Cardiac muscle cell (in vitro differentiated cells and primary cell): ENCODE measurements at places on chromosomes 2 and 18. TPM values are rescaled to one million over a fixed set of nuclear protein-coding genes. Genes with fewer than 3 reads are reported as not detected.

Gene CDH2
- polyA plus RNA-seq: 324 and 381 TPM in 2 replicates

- no peak for DNase-seq
Measured at GRCh38 chr18:67997496-67997895, 481.0 kb upstream of the DSEL start.

GRCh38 chr2:134307334-134307733, 53.5 kb downstream of the MGAT5 start:
- no peak for DNase-seq

- no peak for DNase-seq
Measured at GRCh38 chr18:12008181-12008767, 27.0 kb downstream of the IMPA2 start.

- peak; percentile 49 for DNase-seq
Measured at GRCh38 chr2:110173523-110173922, 31.3 kb downstream of the NPHP1 start.

DNA sequence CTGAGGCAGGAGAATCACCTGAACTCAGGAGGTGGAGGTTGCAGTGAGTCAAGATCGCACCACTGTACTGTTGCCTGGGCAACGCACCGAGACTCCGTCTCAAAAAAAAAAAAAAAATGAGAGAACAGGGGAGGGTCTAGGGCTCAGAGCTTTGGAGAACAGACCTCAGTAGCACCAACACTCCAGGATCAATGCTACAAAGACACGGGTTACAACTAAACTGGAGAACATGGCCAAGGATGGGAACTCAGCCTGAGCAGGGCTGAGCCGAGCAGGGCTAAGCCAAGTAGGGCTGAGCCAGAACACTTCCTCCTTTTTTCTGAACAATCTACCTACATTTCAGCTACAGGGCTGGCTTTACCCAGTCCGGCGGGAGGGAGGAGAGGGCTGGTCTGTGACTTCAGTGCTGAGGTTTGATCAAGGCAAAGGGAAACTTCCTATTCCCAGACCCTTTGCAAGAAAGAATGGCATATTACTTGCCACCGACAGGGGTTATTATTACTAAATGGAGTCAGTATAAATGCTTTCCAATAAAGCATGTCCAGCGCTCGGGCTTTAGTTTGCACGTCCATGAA, 2.9 kb upstream of the CASP8 start:
- DNase-seq: no peak

Gene RAX
- polyA plus RNA-seq: 0.12 and 0.21 TPM in 2 replicates

Gene OXER1
- polyA plus RNA-seq: 0.12 and 0.15 TPM in 2 replicates

- no peak for DNase-seq
Measured at GRCh38 chr2:28544036-28544346, 48.1 kb downstream of the PLB1 start.

Gene SCYGR2
- not detected in 2 replicates for polyA plus RNA-seq

GRCh38 chr18:13647761-13648160, 78.6 kb downstream of the FAM210A start:
- no peak for DNase-seq

DNA sequence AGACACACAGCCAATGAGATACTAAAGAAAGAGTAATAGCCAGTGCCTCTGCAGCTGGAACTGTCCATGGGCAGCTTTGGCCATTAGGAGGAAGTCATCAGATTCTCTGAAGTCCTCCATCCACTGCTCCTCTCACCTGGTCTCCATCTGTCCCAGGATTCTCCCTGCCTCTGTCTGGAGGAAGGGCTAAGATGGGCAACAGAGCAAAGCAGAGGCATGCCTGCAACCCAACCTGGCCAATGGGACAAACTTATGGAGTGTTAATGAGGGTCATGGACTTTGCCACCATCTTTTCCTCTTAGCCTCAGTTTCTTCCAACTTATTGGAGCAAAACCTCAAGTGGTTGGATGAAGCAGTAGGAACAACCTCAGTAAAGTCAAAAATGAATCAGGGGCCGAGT, 91.5 kb upstream of the SIX3 start:
- DNase-seq: no peak

Gene FBXO48
- polyA plus RNA-seq: 0.50 and 1.3 TPM in 2 replicates

Gene SLC38A11
- not detected in 2 replicates for polyA plus RNA-seq

DNA sequence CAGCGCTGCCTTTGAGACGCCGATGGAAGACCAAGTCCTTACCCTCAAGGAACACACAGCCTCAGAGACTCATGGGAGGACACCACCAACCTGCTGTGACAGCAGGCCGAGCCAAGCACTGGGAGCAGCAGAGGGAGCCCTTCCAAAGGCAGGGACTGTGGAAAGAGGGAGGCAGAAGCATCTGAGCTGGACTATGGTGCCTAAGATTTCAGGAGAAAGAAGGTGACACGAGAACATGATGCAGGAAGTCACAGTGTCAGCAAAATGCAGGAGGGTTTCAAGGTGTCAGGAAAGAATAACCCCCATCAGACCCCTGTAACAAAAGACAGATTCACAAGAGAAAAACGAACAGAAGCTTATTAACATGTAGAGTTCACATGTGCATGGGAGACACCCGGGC, 24.2 kb upstream of the COX7A2L start:
- DNase-seq: peak; percentile 44

DNA sequence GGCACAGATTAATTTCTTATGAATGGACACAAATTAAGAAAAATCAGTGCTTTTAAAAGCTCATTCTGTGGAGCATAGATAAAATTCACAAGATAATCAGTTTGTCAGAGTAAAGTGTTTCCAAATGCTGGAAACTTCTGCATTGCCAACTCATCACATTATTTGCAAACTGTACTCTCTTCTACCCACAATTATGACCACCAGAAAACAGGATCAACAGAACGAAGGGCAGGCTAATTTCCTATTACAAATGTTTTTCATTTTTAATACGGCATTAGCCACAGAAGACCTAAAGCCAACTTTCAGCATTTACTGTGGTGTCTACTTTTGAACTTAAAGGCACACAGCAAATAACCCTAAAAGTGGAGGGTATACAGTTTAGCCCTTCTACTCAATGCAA, 6.0 kb downstream of the IRS1 start:
- DNase-seq: no peak

Gene RESP18
- polyA plus RNA-seq: not detected in 2 replicates

Gene ARHGEF4
- 26.0 and 52.9 TPM in 2 replicates for polyA plus RNA-seq
